ENCODE measurements at places on chromosomes 3 and 15. TPM values are rescaled to one million over a fixed set of nuclear protein-coding genes. Genes with fewer than 3 reads are reported as not detected.

GRCh38 chr3:25461946-25462345 is 33.9 kb downstream of the RARB start:
- DNase-seq, result no peak
- H3K27ac ChIP-seq, result no peak overlapping the region
- H3K36me3 ChIP-seq, result no peaks in the 10 kb centered on the region
- H3K4me1 ChIP-seq, result peaks cover 3% of the 10 kb centered on the region

DNA sequence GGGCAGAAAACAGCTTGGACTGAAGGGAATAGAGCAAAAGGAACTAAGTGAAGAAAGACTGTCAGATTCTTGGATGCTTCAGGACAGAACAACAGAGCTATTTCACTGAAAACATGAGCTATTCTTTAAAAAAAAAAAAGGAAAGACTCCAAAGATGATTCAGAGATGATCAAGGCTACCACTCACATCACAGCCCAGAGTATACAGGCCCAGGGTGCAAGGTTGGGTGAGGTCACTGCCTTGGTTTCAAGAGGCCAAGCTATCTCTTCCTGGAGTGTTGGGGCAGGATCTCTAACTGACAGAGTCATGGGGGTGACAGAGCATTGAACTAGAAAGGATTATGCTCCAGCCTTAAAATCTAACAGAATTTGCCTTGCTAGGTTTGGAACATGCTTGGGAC is 118.1 kb downstream of the AGBL1 start:
- no peak overlapping the region for H3K27ac ChIP-seq
- H3K27me3 ChIP-seq, result no peaks in the 10 kb centered on the region
- H3K4me3 ChIP-seq, result no peak overlapping the region
- H3K4me1 ChIP-seq, result peaks cover 17% of the 10 kb centered on the region
- DNase-seq, result no peak

DNA sequence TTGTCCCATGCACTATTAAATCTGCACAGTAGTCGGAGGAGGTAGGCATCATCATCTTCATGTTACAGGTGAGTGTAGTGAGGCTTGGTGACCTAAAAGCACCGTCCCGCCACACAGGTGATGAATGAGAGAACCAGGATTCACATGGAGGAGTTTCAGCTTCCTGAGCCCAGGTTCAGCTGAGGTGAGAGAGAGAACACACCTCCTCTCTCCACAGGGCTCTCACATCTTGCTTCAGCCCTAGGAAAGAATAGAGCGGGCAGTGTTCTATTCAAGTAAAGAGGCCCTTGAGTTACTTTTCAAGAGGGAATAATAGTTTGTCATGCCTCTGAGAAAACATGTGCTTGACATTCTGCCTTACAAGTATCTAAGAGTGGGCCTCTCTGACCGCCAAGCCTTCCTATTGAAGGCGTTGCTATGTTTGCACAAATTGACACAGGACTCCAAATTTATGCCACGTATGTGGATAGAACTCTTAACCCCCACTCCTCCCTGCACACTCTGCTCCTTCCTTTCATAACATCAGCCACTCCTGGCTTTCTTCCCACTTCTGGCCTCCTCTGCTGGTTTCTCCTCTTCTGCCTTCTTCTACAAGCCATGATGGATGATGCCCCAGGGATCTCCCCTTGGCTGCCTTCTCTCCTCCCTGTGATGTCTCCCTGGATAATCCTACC is 138.3 kb upstream of the ABHD17C start:
- H3K4me1 ChIP-seq, result no peaks in the 10 kb centered on the region
- no peaks in the 10 kb centered on the region for H3K36me3 ChIP-seq
- H3K4me3 ChIP-seq, result no peak overlapping the region

DNA sequence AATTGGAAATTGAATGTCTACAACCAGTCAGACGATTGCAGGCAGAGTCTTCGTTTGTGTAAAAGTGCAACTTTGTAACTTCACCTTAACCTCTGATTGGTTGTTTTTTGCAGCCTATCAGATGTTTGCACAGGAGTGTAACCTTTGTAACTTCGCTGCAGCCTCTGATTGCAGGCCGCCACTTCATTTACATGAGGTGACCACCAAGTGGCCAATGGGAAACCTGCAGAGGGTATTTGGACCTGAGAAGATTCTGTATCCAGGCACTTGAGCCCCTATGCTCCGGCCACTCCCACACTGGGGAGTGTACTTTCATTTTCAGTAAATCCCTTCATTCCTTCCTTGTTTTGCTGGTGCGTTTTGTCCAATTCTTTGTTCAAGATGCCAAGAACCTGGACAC is 68.1 kb upstream of the PFN2 start:
- H3K27me3 ChIP-seq, result no peaks in the 10 kb centered on the region
- H3K36me3 ChIP-seq, result no peaks in the 10 kb centered on the region
- peak; percentile 53 for DNase-seq
- peaks cover 36% of the 10 kb centered on the region for H3K4me1 ChIP-seq
- H3K27ac ChIP-seq, result no peak overlapping the region

DNA sequence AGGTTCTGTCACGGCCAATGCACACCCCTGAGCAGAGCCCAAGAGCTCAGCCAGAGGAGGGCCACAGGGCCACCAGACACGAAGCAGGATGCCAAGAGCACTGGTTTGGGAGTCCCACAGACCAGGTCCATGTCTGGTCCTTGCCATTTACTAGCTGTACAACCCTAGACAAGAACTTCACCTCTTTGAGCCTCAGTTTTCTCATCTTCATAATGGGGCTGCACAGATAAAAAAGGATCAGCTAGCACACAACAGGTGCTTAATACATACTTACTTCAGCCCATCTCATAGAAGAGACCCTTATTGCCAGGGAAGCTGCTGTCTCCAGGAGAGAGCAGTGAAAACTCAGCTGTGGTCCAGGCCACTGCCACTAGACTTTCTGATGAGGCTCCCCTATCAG is 152.0 kb downstream of the NUP210 start:
- DNase-seq, result no peak
- H3K27ac ChIP-seq, result no peak overlapping the region
- H3K4me1 ChIP-seq, result no peaks in the 10 kb centered on the region
- no peaks in the 10 kb centered on the region for H3K27me3 ChIP-seq

DNA sequence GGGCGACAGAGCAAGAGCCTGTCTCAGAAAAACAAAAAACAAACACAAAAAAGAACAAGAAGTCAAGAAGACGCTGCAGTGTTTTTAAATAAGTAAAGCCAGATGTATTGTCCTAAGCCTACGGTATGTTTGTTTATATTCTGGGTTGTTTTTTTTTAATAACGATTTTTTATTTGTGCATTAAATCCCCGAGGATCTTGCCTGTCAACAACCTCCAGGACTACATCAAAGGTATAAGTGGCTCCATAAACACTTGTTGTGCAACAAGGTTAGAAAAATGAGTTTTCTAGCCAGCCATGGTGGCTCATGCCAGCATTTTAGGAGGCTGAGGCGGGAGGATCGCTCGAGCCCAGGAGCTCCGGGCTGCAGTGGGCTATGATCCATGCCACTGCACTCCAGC is 26.1 kb downstream of the ITGB5 start:
- no peak for DNase-seq
- H3K27me3 ChIP-seq, result no peaks in the 10 kb centered on the region
- H3K36me3 ChIP-seq, result peaks cover 5% of the 10 kb centered on the region

DNA sequence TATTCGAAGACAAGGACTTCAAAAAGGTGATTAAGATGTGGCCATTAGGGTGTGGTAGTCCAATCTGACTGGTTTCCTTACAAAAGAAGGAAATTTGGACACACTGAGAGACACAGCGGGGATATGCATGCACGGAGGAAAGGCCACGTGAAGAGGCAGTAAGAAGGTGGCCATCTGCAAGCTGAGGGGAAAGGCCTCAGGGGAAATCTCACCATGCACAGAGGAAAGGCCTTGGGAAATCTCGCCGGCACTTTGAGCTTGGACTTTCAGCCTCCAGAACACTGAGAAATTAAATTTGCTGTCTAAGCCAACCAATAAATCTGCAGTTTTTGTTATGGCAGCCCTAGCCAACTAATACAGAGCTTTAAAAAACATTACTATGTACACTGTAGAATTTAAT is 78.8 kb downstream of the DLG1 start:
- DNase-seq, result peak; percentile 27
- H3K4me3 ChIP-seq, result no peak overlapping the region
- H3K27ac ChIP-seq, result no peak overlapping the region
- H3K27me3 ChIP-seq, result no peaks in the 10 kb centered on the region
- H3K4me1 ChIP-seq, result no peaks in the 10 kb centered on the region

DNA sequence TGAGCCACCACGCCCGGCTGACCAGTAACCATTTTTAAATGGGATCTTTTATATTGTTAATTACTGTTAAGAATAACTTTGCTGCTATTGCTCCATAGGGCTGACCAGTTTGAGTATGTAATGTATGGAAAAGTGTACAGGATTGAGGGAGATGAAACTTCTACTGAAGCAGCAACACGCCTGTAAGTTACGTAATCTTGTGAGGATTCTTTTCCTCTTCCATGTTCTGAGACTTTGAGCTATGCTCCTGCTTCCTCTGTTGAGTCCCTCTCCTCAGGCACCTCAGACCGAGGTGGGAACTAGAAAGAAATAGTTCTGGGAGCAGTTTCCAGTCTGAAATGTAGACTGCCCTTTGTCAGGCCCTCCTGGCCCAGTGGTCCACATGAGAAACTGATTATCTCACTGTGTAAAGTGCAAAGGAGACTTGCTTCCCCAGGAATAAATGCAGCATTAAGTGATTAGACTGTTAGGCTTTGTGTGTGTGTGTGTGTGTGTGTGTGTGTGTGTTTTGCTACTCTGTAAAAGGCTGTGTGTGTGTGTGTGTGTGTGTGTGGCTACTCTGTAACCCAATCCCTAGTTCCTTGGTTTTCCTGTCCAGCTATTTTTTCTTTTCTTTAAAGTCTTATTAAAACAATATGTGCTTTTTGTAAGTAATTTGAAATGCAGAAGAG is 5.2 kb downstream of the POLR2H start:
- no peak for DNase-seq
- H3K27ac ChIP-seq, result no peak overlapping the region
- no peak overlapping the region for H3K4me3 ChIP-seq
- H3K4me1 ChIP-seq, result peaks cover 17% of the 10 kb centered on the region
- no peaks in the 10 kb centered on the region for H3K27me3 ChIP-seq

DNA sequence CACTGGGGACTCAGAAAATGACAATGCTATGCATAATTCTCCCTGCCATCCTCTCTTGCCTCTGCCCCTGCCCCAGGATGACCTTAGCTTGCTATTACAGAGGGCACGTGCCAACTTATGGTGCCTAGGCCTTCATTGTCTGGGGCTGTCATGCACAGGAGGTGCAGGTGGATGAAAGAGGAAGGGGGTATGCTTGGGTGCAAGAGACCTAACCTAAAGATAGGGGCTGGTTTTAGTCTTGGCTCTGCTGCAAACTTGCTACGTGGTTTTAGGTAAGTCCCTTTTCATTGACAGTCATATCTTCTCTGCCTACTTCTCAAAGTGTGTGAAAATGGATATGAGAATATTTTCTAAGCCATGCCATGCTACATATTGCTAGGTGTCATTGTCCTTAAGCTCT is 161.3 kb downstream of the EPHB1 start:
- no peak overlapping the region for H3K4me3 ChIP-seq
- DNase-seq, result no peak
- no peaks in the 10 kb centered on the region for H3K4me1 ChIP-seq
- H3K36me3 ChIP-seq, result no peaks in the 10 kb centered on the region

GRCh38 chr3:179299999-179300613 is 22.7 kb upstream of the ZNF639 start:
- no peaks in the 10 kb centered on the region for H3K27me3 ChIP-seq
- 0 out of 2 replicates have a peak, but pooled peaks cover 4% of the 10 kb centered on the region for H3K4me1 ChIP-seq
- no peak for DNase-seq
- H3K36me3 ChIP-seq, result no peaks in the 10 kb centered on the region

DNA sequence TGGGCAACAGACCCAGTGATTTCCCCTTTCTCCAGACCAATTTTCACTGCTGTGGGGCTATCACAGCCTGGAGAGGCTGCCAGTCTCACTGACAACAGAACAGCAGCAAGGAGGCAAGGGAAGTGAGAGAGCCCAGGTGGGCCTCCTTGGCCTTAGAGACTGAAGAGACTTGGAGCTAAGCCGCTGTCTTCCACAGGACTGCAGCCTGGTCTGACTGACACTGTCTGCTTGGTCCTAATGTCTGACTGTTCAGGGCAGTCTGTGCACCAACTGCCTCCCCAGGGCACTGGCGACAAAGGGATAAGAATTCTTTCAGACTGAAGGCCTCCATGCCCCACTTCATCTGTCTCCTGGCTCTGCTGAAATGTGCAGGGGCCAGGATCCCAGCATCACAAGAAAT is 11.5 kb downstream of the POMGNT2 start:
- no peaks in the 10 kb centered on the region for H3K27me3 ChIP-seq
- H3K4me1 ChIP-seq, result no peaks in the 10 kb centered on the region
- H3K36me3 ChIP-seq, result no peaks in the 10 kb centered on the region
- H3K4me3 ChIP-seq, result no peak overlapping the region

DNA sequence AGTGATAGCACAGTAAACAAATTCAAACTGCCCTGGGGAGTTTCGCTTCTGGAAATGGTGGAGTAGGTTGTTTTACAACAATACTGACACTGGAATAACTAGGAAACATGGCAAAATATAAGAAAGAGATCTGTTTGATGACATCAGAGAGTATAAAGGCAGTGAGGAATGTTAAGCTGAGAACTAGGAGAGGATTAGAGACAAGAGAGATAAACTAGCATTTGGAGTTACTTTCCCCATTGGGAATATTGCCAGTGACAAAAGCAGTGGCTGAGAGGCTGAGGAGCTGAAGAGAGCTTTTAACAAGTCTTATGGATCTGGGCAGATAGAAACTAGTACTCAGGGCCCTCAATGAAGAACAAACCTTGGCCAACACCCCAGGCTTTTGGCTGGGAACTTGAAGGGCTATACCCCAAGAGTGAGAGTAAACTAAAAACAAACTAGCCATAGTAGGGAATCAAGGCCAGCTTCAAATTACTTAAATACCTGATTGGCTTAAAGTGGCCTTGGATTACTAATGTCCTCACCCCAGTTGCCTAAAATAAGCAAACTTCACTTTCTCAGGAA is 280.4 kb downstream of the KLF13 start:
- H3K27me3 ChIP-seq, result no peaks in the 10 kb centered on the region
- H3K4me1 ChIP-seq, result no peaks in the 10 kb centered on the region
- H3K27ac ChIP-seq, result no peak overlapping the region
- DNase-seq, result no peak
- no peak overlapping the region for H3K4me3 ChIP-seq

GRCh38 chr3:175338775-175339535 is 479.8 kb downstream of the NAALADL2 start:
- H3K36me3 ChIP-seq, result no peaks in the 10 kb centered on the region
- H3K4me3 ChIP-seq, result no peak overlapping the region
- peak; percentile 41 for DNase-seq
- H3K27ac ChIP-seq, result no peak overlapping the region

- no peak overlapping the region for H3K27ac ChIP-seq
- H3K4me1 ChIP-seq, result no peaks in the 10 kb centered on the region
- DNase-seq, result no peak
- H3K36me3 ChIP-seq, result no peaks in the 10 kb centered on the region
- no peak overlapping the region for H3K4me3 ChIP-seq
Observed at GRCh38 chr3:145578471-145578870, 582.5 kb downstream of the PLOD2 start.

Gene CYP11A1
- total RNA-seq, result 3.3 TPM

Gene ADAMTS17
- total RNA-seq, result 0.74 TPM

Gene NR1D2
- total RNA-seq, result 18.6 TPM

Gene SENP7
- 11.0 TPM for total RNA-seq

Data from GM23338 (cell line).